ENCODE measurements at places on chromosomes 3 and 15. TPM values are rescaled to one million over a fixed set of nuclear protein-coding genes. Genes with fewer than 3 reads are reported as not detected.
A peak's percentile ranks its signal among the peaks of the same experiment; 100 is the strongest.

DNA sequence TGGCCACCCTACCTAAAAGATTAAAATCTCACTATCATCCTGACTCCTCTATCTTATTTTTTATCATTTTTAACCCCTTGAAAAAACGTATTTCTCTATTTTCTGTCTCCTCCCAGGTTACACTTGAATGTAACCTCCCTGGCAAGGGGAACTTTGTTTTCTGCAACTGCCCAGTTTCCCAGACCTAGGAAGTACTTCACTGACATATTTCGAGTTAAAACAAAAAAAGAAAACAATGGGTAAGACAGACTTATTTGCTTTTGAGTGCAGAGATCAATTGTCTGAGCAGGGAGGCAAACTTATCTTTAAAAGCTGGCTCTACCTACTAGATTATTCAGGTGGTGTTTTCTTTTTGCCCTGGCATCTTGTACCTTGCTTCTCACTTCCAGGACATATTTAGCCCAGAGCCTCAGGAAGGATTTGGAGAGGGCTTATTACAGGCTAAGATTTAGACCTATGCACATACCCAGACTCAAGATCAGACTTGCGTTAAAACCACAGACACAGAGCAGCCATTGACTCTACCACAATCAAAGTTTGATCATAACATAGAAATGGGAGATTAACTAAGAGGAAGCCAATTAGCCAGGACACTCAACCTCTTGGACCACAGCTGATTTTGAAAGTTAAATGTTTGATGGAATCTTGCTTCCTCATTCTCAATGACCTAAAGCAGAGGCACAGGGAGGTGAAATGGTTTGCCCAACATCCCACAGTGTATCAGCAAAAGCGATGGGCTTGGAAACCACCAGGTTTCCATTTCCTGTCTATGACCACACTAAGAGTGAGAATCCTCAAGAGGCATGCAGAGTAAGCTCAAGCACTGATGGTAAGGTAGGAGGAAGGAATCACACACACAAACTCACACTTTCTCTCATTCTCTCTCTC, 169.5 kb upstream of the THBS1 start:
- H3K36me3 ChIP-seq, result no peaks in the 10 kb centered on the region
- no peaks in the 10 kb centered on the region for H3K27me3 ChIP-seq
- H3K27ac ChIP-seq, result no peak overlapping the region
- no peak overlapping the region for H3K4me3 ChIP-seq
- DNase-seq, result no peak
- H3K4me1 ChIP-seq, result no peaks in the 10 kb centered on the region

GRCh38 chr3:119703820-119704531, 1.2 kb downstream of the CFAP91 start:
- no peaks in the 10 kb centered on the region for H3K36me3 ChIP-seq
- no peaks in the 10 kb centered on the region for H3K4me1 ChIP-seq
- no peaks in the 10 kb centered on the region for H3K27me3 ChIP-seq
- H3K27ac ChIP-seq, result no peak overlapping the region
- no peak for DNase-seq

DNA sequence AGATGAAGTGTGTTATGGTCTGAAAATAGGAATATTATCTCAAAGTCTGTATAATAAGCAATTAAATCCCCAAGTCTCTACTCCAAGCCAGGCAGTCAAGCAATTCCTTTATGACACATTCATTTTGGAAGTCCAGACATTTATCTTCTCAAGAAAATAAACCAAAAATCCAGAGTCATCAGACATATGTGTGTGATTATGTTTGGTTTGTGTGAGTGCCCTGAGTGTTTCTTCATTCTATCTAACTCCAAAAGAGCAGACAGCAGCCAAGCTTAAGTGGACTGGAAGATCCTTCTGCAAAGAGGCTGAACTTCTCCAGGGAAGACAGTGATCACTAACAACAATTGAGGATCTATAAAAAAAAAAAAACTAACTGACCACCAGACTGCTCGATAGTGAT, 239.8 kb downstream of the STAG1 start:
- H3K27me3 ChIP-seq, result no peaks in the 10 kb centered on the region
- H3K27ac ChIP-seq, result no peak overlapping the region
- DNase-seq, result no peak
- H3K4me3 ChIP-seq, result no peak overlapping the region
- H3K36me3 ChIP-seq, result no peaks in the 10 kb centered on the region
- H3K4me1 ChIP-seq, result no peaks in the 10 kb centered on the region

FAH gene
- 95.4 TPM for polyA plus RNA-seq

DNA sequence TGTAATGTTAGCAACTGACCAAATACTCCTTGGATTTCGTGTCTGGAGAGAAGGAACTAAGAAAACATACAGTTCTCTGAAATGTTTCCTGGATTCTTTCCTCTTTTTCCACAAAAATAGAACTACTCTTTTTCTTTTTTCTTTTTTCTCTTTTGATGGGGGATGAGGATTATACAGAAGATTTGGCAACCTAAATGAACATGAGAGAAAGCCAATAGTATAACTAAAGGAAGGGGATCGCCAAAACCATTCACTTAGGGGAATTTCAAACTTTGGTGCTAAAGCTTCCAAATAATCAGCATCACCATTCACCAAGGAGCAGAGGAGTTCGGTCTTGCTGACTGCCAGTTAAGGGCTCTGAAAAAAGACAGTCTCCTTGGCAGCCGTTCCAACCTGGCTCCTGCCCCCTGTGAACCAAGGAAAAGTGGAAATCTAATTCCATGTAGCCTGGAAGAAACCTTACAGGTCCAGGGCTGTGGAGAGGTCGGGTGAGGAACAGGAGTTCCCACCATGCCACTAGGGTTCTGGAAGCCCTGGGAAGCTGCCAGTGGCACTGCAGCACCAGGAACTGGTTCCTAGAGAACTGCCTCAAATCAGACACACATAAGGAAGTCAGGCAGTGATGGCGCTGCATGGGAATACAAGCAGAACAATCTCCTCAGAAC, 176.9 kb downstream of the TNIK start:
- no peak for DNase-seq
- no peaks in the 10 kb centered on the region for H3K4me1 ChIP-seq
- H3K27ac ChIP-seq, result no peak overlapping the region
- no peaks in the 10 kb centered on the region for H3K27me3 ChIP-seq
- no peaks in the 10 kb centered on the region for H3K36me3 ChIP-seq

DNA sequence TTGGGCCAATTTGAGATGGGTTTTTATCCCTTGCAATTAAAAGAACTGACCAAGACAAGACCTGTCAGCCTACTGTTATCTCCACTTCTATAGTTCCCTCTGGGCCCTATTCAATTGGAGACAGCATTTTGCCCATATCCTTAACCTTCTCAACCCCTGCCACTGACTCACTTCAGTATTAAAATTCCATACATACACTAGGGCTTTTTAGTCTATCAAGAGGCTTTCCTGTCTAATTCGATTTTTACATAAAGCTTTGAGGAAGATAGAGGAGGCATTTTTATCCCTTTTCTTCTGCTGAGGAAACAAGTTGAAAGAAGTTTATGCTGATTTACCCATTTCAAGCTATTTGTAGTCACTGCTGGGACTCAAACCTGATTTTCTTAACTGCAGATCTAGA, 51.1 kb downstream of the GTF2E1 start:
- H3K36me3 ChIP-seq, result no peaks in the 10 kb centered on the region
- peaks cover 2% of the 10 kb centered on the region for H3K4me1 ChIP-seq
- no peak overlapping the region for H3K27ac ChIP-seq
- H3K4me3 ChIP-seq, result no peak overlapping the region
- no peak for DNase-seq

DNA sequence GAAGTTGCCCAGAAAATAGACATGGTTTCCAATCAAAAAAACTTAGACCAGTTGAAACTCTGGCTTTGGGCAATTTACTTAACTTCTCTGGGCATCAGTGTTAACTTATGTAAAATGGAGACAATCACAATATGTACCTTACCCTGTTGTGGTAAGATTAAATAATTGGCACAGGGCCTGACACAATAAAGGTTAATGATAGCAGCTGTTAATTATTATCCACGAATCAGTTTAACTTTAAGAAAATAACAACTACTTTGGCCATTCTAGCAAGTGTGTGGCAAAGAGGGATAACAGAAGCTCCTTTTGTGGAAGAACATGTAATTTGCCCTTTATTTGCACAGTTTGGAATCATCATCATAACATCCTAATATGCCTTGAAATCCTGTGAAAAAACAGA, 787.6 kb downstream of the FHIT start:
- no peaks in the 10 kb centered on the region for H3K4me1 ChIP-seq
- H3K36me3 ChIP-seq, result no peaks in the 10 kb centered on the region
- H3K27me3 ChIP-seq, result no peaks in the 10 kb centered on the region
- no peak overlapping the region for H3K27ac ChIP-seq

DNA sequence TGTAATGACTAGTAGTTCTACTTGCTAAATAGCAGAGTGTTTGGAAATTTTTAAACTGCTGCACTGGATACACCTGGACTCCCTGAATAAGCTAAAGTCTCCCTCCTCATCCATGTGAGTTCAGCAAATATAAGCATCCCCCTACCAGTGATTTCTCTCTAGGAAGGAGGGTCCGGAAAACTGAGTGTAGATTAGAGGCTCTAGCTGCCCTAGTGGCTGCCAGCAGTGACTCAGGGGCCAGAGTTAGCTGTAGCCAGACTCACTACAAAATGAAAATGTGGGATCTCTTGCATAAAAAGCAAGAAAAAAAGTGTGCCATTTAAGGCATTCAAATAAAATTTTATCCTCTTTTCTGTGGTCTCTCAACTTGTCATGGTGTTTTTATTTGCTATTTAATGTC, 485.0 kb upstream of the ATP11B start:
- no peaks in the 10 kb centered on the region for H3K27me3 ChIP-seq
- H3K4me3 ChIP-seq, result no peak overlapping the region
- no peak overlapping the region for H3K27ac ChIP-seq
- no peaks in the 10 kb centered on the region for H3K36me3 ChIP-seq

ITIH4 gene
- polyA plus RNA-seq, result not detected

DNA sequence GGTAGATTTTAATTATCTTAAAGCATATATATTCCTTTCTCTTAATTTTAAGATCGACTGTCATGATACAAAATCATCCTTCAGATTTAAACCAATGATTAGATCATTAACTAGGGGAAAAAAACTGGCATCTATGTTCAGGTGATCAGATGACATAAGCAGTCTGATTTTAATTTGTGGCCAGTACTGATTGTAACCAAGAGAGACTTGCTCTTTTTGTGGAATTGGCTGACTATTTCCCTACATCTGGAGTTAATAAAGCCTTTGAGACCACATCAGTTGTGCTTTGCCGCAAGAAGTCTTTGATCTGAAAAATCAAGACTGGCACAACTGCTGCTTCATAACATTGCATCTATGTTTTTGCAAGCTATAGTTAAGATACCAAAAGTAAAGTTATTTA, 148.4 kb upstream of the CGNL1 start:
- no peaks in the 10 kb centered on the region for H3K27me3 ChIP-seq
- peaks cover 7% of the 10 kb centered on the region for H3K36me3 ChIP-seq
- no peak overlapping the region for H3K4me3 ChIP-seq
- peaks cover 8% of the 10 kb centered on the region for H3K4me1 ChIP-seq
- H3K27ac ChIP-seq, result no peak overlapping the region
- DNase-seq, result no peak

USP50 gene
- polyA plus RNA-seq, result not detected

THAP10 gene
- 0.28 TPM for polyA plus RNA-seq

CACNA2D2 gene
- 0.27 TPM for polyA plus RNA-seq

GRCh38 chr3:140013220-140013619, 78.2 kb downstream of the CLSTN2 start:
- no peak overlapping the region for H3K27ac ChIP-seq
- DNase-seq, result no peak
- no peaks in the 10 kb centered on the region for H3K4me1 ChIP-seq
- H3K27me3 ChIP-seq, result no peaks in the 10 kb centered on the region
- H3K4me3 ChIP-seq, result no peak overlapping the region
- H3K36me3 ChIP-seq, result no peaks in the 10 kb centered on the region

GRCh38 chr3:44337248-44337785, 1.2 kb upstream of the TCAIM start:
- peak overlapping the region; percentile 65 for H3K4me3 ChIP-seq
- peaks cover 12% of the 10 kb centered on the region for H3K4me1 ChIP-seq
- H3K27me3 ChIP-seq, result no peaks in the 10 kb centered on the region

SLC22A13 gene
- polyA plus RNA-seq, result 0.09 TPM

GRCh38 chr3:127141921-127142730, 50.8 kb upstream of the PRR23E start:
- H3K36me3 ChIP-seq, result no peaks in the 10 kb centered on the region
- H3K4me3 ChIP-seq, result no peak overlapping the region
- H3K27me3 ChIP-seq, result no peaks in the 10 kb centered on the region

DNA sequence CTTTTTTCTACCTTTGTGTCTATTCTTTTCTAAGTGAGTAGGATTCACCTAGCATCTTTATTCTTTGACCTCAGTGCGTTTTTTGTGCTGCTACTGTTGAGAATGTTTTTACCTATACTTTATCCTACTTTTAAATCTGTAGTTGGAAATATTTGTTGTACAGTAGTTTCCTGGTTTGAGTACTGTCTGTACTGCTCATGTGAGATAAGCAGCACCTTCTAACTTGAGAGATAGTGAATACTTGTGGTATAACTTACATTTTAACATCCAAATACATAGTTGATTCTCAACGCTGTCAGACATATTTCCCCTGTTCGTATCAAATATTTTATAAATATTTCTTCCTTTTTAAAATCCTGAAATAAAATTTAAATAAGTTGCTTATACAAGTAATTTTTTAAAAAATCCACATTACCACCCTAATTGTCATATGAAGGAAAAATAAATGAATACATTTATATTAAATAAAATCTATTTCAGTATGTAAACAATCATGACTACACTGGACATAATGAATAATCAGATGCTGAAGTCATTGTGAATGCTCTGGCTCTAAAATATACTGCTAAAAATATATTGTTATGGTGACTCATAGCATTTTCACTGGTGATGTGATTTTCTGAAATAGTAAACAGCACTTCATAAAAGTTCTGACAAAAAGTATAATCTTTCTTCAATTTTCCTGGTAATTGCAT, 17.4 kb downstream of the ATP11B start:
- peaks cover 52% of the 10 kb centered on the region for H3K4me1 ChIP-seq
- H3K4me3 ChIP-seq, result no peak overlapping the region
- DNase-seq, result no peak
- H3K27me3 ChIP-seq, result no peaks in the 10 kb centered on the region
- H3K27ac ChIP-seq, result peak overlapping the region; percentile 17

- H3K4me1 ChIP-seq, result peaks cover 35% of the 10 kb centered on the region
- no peak overlapping the region for H3K27ac ChIP-seq
- H3K36me3 ChIP-seq, result no peaks in the 10 kb centered on the region
- peaks cover 20% of the 10 kb centered on the region for H3K27me3 ChIP-seq
- DNase-seq, result peak; percentile 8
Measured at GRCh38 chr15:20344601-20345400, 196.8 kb downstream of the GOLGA6L6 start.

GRCh38 chr15:85986116-85986515, 93.6 kb upstream of the AGBL1 start:
- H3K27me3 ChIP-seq, result no peaks in the 10 kb centered on the region
- no peak overlapping the region for H3K4me3 ChIP-seq
- no peaks in the 10 kb centered on the region for H3K4me1 ChIP-seq
- H3K27ac ChIP-seq, result no peak overlapping the region
- no peak for DNase-seq
- H3K36me3 ChIP-seq, result no peaks in the 10 kb centered on the region

DNA sequence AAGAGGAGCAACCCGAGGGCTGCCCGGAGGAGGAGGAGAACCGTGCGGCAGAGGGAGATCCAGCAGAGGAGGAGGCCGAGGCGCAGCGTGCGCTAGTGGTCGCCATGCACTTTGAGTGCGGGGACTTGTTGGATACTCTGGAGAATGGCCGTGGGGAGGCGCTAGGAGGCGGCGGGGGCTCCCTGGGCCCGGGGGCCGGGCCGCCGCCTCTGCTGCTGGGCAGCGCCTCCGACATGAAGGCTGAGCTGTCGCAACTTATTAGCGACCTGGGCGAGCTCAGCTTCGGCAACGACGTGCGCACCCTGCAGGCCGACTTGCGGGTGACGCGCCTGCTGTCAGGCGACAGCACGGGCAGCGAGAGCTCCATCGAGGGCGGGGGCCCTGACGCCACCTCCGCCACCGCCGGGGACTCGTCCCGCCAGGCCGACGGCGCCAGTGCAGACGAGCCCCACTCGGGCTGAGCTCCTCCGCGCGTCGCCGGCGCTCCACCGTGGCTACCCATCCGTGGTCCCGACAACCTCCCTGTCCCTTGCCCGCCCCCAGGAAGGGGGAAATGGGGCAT, 2.0 kb downstream of the FAM43A start:
- no peaks in the 10 kb centered on the region for H3K27me3 ChIP-seq
- no peaks in the 10 kb centered on the region for H3K36me3 ChIP-seq

Data from K562 (cell line).